ENCODE measurements at places on chromosomes 6 and 20.

- DNase-seq, result no peak
Measured at GRCh38 chr20:7596541-7596940, 343.7 kb downstream of the HAO1 start.

- DNase-seq, result no peak
Measured at GRCh38 chr20:31642837-31643236, 5.1 kb downstream of the COX4I2 start.

- no peak for DNase-seq
Measured at GRCh38 chr6:156881687-156882629, 104.8 kb downstream of the ARID1B start.

DNA sequence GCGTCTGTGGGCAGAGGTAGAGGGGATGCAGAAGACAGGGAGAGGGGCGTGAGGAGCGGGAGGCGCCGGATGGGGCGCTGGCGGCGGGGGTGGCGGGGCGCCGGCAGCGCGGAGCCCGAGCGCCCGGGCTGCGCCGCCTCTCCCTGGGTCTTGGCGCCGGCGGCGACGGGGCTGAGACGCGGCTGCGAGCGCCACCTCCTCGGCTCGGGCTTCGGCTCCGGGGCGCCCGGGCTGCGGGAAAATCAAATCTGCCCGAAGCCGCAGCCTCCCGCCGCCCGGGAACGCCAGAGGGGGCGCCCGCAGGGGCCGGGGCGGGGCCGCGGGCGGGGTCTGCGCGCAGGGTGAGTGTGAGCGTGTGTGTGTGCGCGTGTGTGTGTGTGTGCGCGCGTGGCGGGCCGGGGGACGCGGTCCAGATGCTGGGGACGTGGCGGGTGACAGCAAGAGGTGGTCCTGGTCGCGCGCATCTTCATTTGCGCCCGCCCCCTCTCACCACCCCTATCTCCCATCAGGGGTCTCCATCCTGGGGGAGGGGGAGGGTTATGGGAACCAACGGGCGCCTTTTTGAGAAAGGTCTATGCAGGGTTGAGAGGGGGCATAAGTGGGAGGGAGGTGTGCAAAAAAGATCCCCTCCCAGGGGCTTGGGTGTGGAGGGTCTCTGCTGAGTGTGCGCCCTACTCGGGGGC lies 646 bp upstream of the CPNE5 start:
- no peak for DNase-seq

GRCh38 chr6:136038531-136038930 lies 187.0 kb downstream of the PDE7B start:
- DNase-seq, result no peak

- no peak for DNase-seq
Measured at GRCh38 chr6:69802995-69803394, 6.2 kb upstream of the LMBRD1 start.

GRCh38 chr20:9180481-9181257 lies 111.8 kb downstream of the PLCB4 start:
- no peak for DNase-seq

DNA sequence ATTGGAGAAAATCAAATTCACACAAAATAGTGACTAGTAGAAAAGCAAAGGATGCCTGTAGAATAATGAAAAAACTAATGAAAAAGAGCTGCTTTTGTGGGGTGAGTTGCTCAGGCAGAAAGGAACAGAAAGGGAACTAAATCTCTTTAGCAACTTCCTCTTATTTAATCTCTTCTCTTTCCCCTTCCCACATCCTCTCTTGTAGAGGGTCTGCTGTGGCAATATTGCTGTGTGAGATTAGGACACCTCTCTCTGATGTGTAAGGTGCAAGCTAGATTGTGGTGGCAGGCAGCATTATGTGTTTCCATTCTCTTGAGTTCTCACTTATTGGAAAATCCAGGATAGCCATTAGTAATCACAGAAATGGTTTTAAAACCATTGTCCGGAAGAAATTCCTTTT lies 49.7 kb downstream of the SYNE1 start:
- no peak for DNase-seq

- DNase-seq, result peak; percentile 73
Measured at GRCh38 chr20:5056801-5057599, 55.7 kb upstream of the SLC23A2 start.

GRCh38 chr6:37528541-37528940 lies 28.8 kb upstream of the CCDC167 start:
- no peak for DNase-seq

DNA sequence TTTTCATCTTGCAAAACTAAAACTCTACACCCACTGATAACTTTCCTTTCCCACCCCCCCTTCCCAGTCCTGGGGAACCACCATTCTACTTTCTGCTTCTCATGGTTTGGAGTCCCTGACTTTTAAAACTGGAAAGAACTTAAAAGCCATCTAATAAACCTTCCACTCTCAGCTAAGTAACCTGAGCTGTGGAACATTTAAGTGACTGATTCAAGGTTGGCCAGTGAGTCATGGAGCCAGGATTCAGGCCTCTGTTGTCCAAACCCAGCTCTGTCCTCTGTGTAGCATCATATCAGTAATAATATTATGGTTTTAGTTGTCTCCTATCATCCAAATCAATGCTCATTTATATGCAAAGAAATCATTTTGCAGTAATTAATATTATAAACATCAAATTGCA lies 176.0 kb upstream of the NT5E start:
- no peak for DNase-seq

GRCh38 chr20:57851796-57852195 lies 142.0 kb upstream of the PMEPA1 start:
- DNase-seq, result no peak

DNA sequence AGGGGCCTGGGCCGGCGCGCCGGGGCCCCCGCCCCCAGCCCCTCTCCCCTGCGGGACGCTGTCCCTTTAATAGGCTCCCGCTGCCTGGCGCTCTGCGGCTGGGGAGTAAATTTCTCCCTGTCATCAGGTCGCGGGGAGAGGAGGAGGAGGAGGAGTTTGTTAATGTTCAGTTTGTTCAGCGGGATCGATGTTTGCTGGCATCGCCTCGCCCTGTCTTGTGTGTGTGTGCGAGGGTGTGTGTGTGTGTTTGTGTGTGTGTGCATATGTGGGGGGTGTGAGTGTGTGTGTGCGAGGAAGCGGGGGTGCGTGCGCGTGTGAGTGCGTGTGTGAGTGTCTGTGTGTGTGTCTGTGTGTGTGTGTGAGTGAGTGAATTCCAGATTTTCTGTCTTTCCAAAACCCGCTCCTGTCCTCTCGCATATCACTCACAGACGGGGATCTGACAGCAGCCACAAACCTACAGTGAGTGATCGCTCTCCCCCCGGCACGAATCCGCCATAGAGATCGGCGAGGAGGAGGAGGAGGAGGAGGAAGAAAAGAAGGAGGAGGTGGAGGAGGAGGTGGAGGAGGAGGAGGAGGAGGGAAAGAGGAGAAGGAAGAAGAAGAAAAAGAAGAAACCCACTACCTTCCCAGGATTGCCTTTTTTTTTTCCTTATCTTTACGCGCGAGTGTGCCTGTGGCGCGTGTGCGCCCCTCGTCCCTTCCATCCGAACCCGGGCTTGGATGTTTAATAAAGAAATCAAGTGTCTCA lies at the start of gene TSHZ2:
TSS of gene TSHZ2 (plus strand) at position 169 of the 748 bp plus-strand sequence. CDS start 936 bp downstream, outside the sequence.
- peak; percentile 69 for DNase-seq

- DNase-seq, result peak; percentile 75
Measured at GRCh38 chr6:134240665-134241431, 77.1 kb downstream of the SGK1 start.

DNA sequence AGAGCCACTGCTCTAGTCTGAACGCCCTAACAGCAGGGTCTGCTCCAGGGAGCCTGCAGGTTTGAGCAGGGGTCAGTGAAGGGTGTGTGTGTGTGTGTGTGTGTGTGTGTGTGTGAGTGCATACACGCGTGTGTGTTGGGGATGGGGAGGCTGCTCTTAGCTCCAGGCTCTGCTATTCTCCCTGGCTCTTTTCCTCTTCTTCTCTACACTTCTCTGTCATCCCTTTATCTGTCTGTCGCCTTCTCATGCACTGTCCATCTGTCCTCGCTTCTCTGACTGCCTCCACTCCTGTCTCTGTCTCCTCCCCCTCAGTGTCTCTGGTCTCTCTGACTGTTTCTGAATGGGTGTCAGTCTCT lies 3.4 kb upstream of the CDH22 start:
- DNase-seq, result no peak

DNA sequence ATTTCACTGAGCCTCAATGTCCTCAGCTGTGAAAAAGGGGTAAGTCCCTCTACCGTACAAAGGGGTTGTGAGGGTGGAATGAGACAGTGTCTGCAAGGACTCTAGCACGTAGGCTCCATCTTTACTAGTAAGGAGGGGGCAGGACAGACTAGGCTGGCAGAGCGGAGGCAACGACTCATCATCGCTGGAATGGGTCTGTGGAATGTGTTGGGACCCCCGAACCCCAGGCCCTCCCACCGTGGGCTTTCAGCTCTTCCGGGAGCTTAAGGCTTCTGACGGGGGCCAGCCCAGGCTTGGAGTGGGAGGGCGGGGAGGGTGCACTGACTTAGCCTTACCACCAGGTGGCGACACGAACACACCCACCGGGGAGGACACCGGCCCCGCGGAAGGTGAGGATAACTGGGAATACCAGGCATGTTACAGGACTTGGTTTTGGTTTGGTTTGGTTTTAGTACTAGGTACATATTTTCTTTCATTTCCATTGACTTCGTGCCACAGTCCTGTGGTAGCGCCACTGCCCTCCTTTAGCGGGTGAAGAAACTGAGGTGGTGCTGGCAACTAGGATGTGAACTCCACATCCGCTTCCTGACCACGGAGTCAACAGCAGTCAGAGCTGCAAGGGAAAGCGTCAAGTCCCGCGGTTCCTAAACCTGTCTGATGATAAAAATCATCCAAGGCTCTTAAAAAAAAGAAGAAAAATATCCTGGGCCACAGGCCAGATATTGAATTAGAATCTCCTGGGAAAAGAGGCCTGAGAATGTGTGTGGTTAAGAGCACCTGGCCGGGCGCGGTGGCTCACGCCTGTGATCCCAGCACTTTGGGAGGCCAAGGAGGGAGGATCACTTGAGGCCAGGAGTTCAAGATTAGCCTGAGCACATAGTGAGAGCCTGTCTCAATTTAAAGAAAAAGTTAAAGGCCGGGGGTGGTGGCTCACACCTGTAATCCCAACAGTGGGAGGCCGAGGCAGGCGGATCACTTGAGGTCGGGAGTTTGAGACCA lies 10.3 kb upstream of the TULP1 start:
- DNase-seq, result peak; percentile 61

DNA sequence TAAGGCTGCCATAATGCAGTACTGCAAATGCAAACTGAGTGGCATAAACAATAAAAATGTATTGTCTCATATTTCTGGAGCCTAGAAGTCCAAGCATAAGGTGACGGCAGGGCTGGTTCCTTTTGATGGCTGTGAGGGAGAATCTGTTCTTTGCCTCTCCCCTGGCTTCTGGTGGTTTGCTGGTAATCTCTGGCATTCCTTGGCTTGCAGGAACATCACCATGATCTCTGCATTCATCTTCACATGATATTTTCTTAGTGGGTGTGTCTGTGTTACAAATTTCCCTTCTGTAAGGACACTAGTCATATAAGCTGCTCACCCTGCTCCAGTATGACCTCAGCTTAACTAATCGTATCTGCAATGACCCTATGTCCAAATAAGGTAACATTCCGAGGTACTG lies 1104.2 kb upstream of the CITED2 start:
- DNase-seq, result no peak

- no peak for DNase-seq
Measured at GRCh38 chr6:96467814-96468213, 53.8 kb upstream of the UFL1 start.

- DNase-seq, result no peak
Measured at GRCh38 chr6:114176726-114177125, 166.1 kb downstream of the HS3ST5 start.

GRCh38 chr20:34312024-34312460 lies 8.9 kb upstream of the AHCY start:
- no peak for DNase-seq

GRCh38 chr20:64077094-64077493 lies 2.2 kb downstream of the RGS19 start:
- DNase-seq, result no peak

DNA sequence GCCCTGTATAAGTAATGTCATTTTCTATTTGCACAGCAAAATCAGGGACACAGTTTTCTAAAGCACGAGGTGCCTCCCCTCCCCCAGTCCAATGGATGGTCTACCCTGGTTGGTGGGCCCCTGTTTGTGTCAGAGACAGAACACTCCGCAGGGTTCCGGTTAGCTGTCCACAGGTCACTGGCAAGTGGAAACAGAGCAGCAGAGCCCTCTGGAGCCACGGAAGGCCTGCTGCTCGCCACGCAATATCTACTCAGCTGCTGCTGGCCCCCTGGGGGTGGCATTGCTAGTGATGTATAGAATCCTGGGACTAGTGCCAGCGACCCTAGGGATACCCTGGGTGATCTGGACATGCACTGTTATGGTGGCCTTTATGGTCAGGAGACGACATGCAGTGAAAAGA lies 50.4 kb downstream of the RIN2 start:
- no peak for DNase-seq

- no peak for DNase-seq
Measured at GRCh38 chr6:107536180-107536961, 46.5 kb downstream of the SOBP start.

GRCh38 chr20:3613821-3614440 lies 49.3 kb downstream of the GFRA4 start:
- DNase-seq, result no peak

GRCh38 chr20:58646703-58647102 lies 4.4 kb upstream of the STX16 start:
- DNase-seq, result no peak

GRCh38 chr6:32413427-32414047 lies 6.6 kb upstream of the BTNL2 start:
- peak; percentile 74 for DNase-seq

GRCh38 chr6:129215916-129216520 lies 333.1 kb downstream of the LAMA2 start:
- DNase-seq, result no peak

GRCh38 chr6:11424395-11425034 lies 113.0 kb upstream of the TMEM170B start:
- DNase-seq, result no peak

DNA sequence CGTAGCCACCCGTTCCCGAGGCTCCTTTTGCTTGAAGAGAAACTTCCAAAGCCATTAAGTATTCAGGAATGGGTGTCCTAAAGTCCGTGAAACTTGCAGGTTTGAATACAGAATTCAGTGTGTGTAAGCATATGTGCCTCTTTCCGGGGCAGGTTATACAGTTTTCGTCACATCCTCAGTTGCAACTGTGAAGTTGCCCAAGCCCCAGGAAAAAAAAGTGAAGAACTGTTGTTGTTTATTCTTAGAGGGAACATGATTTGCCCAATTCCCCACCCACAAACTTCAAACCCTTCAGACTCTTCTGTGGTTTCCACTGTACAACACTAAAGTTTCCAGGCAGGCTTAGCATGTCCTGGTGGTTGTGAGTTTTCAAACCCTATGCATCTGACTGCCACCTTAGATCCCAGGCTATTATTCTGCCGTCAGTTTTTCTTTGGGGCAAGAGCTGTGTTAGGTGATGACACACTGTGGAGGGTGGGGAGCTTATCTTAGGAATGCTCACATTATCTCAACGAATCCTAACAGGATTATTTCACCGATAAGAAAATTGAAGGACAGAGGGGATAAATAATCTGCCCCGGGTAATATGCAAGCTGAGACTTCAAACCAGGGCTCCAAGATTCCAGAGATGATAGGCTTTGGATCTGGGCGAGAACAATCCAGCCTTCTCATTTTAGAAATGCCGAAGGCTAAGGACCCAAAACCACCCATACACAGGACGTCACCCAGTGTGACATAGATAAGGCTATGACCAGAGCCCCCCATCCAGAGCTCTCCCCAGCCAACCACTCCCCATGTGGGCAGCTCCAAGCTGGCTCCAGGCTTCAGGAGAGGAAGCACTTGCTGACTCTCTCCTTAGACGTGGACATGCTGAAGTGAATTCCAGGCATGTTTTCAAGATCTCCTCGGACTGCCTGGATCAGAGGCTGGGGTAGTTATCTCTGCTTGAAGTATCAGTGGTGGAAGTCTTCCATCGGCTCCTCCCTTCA lies 81.7 kb upstream of the AFDN start:
- DNase-seq, result no peak
